ENCODE measurements at places on chromosomes 7 and 10.

- no peak for DNase-seq
Observed at GRCh38 chr10:62637249-62638061, 167.1 kb upstream of the ADO start.

- no peak for DNase-seq
Observed at GRCh38 chr7:142091961-142092360, 19.6 kb upstream of the MGAM2 start.

DNA sequence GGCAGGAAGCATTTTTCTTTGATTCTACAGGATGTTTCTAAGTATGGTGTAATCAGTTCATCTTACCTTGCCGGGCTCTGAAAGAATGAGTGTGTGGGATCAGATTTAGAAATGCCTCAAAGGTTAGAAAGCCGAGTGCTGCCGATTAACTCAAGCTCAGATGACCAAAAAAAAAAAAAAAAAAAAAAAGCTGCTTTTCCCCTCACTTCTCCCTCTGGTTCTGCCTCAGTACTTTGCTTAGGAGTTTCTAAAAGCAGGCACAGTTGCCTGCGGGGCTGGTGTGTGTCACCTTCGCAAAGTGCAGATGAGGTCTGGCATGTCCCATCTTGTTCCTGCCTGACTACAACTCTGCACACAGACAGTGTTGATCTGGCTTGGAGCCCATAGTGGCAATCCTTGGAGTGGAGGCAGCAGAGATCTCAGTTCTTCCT, 47.0 kb downstream of the KIAA1217 start:
- DNase-seq = no peak

GRCh38 chr7:128741491-128741890, 2.3 kb downstream of the CALU start:
- no peak for DNase-seq

DNA sequence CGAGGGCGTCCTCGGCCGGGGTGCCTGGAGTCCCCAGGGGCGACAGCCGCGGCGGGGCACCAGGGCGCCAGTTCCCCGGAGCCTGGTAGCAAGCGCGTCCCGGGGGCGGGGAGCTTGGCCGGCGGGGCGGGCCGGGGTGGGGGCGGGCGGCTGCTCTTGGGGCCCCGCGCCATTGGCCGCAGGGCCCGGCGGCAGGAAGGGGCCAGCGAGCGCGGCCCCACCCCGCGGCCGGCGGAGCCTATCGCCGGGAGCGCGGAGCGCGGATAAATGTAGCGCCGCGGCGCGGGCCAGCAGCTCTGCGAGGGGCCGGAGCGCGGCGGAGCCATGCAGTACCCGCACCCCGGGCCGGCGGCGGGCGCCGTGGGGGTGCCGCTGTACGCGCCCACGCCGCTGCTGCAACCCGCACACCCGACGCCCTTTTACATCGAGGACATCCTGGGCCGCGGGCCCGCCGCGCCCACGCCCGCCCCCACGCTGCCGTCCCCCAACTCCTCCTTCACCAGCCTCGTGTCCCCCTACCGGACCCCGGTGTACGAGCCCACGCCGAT, at the start of gene HHEX:
TSS of gene HHEX (plus strand) at position 293 of the 548 bp plus-strand sequence. CDS start at position 325, 32 bp downstream.
- DNase-seq = peak; percentile 75
